Urothelium cell line (cell line): ENCODE measurements at places on chromosomes 3 and 15.

DNA sequence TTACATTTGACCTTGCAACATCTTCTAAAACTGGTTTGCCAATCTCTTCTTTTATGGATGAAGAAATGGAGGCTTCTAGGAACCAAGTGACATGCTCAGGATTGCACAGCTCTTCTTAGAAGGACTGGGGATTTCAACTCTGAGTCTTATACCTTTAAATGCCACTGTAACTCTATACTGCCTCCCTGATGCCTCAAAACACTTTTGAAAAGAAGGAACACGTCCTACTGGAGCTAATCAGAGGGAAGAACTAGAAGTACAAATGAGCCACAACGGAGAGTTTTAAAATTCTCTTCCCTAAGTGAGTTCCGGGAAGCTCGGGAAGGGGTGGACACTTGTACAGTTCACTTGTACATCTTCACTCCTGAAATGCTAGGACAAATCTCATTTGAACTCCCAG, 949 bp upstream of the MITF start:
- DNase-seq = peak; percentile 10

- DNase-seq = no peak
Measured at GRCh38 chr3:52091586-52092270, 35.4 kb upstream of the DUSP7 start.

- DNase-seq = no peak
Measured at GRCh38 chr15:31452595-31453557, 126.2 kb downstream of the KLF13 start.

- no peak for DNase-seq
Measured at GRCh38 chr15:26729581-26729980, 43.3 kb downstream of the GABRB3 start.

- peak; percentile 98 for DNase-seq
Measured at GRCh38 chr3:15269091-15269989, 63.0 kb downstream of the SH3BP5 start.

- no peak for DNase-seq
Measured at GRCh38 chr15:91947293-91947679, 93.8 kb downstream of the SLCO3A1 start.

- DNase-seq = no peak
Measured at GRCh38 chr3:188914552-188914951, 257.2 kb upstream of the TPRG1 start.

DNA sequence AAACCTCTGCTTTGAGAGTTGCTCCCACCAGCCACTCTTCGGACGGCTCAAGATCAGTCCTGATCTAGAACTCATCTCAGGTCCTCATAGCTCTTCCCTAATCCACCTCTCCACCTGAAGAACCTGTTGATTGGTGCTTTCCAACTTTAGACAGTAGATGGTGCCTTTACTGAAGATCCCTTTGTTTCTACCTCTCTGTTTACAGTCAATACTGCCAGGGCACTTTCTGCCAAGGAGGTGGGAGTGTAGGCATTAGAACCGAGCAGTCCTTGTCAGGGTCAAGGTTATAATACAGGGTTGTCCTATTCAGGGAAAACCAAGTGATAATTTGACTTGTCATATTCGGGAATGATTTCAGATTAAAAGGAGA, 1.2 kb downstream of the CGNL1 start:
- DNase-seq = peak; percentile 51

- no peak for DNase-seq
Measured at GRCh38 chr3:31999907-32000439, 18.4 kb downstream of the ZNF860 start.

DNA sequence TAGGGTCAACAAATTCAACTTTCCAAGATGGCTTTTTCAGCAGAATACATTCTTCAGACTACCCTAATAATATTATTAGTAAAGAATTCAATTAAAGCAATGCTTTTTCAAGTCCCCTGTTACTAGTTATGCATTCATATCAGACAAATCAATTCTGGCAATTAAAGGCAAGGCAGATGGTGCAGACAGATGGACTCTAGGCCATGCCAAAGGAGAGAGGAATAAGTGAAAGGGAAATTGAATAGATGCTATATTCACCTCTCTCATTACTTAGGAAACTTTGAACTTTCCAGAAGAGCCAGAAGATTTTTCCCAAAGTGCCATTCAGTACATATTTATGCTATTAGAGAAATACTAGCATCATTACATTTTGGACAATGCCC, 487.7 kb upstream of the RASGRP1 start:
- DNase-seq = no peak

- DNase-seq = peak; percentile 57
Measured at GRCh38 chr3:187740421-187741399, 4.6 kb downstream of the BCL6 start.

GRCh38 chr3:97687734-97688133, 76.8 kb upstream of the ARL6 start:
- DNase-seq = no peak

DNA sequence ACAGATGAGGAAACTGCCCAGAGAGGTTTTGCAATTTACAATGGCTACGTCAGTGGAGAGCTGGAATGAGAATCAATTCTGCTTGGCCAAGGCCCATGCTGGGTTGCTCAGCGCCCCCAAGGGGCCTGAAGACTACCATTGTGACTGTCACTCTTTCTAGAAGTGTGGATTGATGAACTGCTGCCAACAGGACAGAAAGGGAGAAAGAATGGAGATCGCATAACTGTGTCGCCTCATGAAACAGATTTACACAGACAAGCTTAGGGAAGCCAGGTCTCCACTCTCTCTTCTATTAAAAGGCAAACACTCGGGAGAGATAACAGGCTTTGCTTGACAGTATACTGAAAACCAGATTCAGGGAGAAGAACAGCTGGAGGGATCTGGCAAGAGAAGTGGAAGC, 160.0 kb downstream of the STT3B start:
- no peak for DNase-seq

DNA sequence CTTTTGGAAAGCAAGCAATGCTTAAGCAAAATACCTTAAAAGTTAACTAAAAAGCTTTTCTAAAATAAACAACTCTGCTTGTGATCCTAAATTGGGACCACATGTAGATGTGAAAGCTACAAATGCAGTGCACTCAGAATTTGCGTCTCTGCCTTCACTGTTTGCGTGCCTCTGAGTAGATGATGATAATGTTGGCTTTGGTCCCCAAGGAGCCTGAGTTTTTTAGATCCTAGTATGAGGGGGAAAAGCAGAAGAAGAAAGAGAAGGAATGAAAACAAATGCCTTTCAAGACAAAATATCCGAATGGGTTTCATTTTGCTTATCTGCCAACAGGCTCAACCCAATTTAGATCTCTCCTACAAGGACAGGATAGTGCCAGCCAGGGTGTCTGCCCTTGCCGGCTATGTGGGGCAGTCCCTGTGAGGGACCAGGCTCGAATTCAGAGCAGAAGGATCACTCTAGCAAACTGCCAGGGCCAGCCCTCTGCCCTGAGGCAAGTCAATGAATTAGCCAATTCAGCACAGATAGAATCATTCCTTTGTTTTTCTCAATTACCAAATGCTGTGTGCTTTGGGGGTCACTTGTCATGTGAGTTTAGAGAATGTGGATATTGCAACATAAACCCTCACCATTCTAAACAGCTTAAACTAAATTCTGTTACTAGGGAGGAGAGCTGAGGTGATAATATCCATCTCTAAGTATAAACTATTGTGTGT, 28.5 kb downstream of the SCG5 start:
- DNase-seq = no peak

DNA sequence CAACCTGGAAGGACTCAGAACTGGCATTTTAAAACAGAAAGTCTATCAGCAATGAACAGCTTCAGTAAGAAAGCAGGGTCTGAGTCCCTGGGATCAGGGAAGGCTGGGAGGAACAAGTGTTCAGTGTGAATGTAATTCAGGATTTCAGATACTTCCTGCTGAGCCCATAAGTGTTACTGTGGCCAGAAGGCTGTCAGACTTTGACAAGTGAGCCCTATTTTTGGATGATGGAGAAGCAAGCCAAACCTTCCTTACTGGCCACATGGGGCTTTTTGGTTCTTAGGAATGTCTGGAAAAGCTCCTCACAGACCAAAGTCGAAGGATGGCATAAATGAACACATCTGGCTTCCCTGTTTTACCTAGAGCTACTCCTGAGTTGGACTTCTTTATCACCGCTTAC, 157.2 kb downstream of the BBX start:
- no peak for DNase-seq

- no peak for DNase-seq
Measured at GRCh38 chr3:194348354-194348753, 2.8 kb downstream of the CPN2 start.

GRCh38 chr3:34056951-34057390, 258.5 kb downstream of the PDCD6IP start:
- DNase-seq = no peak

DNA sequence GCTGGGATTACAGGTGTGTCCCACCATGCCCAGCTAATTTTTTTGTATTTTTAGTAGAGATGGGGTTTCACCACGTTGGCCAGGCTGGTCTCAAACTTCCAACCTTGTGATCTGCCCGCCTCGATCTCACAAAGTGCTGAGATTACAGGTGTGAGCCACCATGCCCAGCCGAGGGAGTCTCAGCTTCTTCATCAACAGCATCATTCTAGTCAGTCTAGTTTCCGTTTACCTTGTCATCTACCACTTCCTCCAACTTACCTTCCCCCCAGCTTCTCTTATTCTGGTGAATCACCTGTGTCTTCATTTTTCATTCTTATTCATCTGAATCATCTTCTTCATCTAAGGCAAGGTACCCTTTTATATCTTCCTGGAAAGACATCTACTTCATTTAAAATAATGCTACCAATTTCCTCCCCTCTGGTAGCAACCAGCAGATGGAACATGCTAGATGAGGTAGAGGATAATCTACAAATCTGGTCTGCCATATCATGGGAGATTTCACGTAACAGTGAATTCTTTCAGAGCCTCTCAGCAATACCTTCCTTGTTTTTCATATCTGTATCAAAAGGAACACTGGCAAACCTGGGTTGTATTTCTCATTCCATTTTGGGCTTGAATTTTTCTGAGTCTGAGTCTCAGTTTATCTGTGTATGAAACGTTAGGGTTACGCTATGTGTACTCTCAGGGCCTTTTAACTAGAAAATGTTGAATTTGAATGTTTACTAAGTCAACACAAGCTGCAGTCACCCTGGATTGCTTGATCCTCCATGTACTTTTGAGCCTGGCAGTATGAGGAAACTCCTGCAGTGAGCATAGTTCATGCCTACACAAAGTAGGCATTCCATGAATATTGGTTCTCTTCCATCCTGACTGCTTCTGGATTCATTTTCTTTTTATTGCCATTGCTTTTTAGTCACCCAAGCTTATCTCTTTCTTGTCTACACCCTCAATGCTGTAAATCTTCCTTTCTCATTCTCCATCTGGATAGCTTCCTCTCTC, 16.8 kb downstream of the LPP start:
- DNase-seq = no peak
